ENCODE measurements at places on chromosomes 1 and 21.

DNA sequence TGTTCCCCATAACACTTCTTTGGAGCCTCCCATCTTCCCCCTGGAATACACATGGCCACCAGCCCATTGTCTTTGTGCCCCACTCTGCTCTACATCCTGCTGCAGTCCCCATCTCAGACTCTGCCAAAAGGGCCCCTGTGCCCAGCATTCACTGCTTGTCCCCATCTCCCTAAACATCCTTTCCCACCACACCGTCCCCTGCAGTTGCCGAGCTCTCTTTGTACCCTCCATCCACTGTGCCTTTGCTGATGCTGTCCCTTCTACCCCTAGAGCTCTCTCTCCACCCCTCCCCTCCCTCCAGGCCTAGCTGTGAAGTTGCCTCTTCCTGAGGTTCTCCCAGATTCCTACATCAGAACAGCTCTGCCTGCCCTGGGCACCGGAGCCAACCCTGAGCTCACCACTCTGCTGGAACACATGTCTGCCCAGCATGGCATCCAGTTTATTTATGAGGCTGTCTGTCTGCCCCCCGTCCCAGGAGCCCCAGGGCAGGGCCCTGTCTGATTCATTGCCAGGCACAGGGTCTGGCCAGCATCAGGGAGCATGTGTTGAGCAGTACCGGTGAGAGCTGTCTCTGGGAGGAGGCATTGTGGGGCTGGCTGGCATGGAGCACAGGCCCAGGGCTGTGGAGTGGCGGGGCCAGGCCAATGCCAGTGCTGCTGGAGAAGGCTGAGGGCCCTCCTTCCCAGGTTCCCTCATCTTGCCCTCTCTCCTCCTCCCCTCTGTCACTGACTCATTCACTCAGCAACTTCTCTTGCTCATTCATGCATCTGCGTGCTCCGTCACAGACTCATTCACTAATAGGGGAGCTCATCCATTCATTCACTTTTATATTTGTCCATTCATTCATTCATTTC is 28.8 kb downstream of the EDN2 start:
- DNase-seq: no peak

DNA sequence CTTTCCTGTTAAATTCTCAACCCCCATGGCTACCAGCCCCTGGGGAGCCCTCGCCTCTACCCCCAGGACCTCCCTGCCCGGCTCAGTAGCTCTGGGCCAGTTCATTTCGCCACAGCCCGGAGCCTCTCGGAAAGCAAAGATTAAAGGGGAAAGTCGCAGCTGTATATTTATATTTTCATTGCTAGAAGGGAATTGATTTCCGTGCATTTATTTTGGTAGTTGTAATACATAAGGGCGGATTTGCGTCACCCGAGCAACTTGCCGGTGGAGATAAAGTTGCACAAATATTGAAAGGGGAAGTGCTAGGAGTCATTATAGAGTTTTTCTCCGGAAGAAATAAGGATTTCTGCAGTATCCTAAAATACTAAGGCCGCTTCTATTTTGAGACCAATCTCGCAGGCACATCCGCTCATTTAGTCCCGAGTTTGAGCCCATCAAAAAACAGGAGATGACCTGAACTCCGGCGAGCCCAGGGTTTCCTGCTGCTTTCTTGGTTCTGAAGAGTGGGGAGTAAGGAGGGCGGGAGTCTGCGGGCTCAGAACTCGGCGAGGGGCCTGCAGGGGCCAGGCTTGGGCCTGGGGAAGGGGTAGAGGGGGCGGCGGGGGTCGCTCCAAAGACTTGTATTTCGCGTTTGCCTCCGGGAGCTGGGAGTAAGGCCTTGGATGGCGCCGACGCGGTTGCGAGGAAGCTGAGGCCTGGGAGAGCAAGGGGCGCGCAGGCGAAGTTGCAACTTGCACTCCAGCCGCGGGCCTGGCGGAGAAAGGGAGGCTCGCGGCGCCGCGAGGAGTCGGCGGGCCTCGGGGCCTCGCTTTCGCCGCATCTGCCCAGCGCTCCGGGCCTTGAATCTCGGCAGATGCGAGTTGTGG is 2.5 kb upstream of the HLX start:
- peak; percentile 88 for DNase-seq

- DNase-seq: no peak
Observed at GRCh38 chr1:32487182-32487581, 22.3 kb downstream of the ZBTB8B start.

GRCh38 chr1:98086796-98087441 is 166.1 kb upstream of the DPYD start:
- peak; percentile 62 for DNase-seq

DNA sequence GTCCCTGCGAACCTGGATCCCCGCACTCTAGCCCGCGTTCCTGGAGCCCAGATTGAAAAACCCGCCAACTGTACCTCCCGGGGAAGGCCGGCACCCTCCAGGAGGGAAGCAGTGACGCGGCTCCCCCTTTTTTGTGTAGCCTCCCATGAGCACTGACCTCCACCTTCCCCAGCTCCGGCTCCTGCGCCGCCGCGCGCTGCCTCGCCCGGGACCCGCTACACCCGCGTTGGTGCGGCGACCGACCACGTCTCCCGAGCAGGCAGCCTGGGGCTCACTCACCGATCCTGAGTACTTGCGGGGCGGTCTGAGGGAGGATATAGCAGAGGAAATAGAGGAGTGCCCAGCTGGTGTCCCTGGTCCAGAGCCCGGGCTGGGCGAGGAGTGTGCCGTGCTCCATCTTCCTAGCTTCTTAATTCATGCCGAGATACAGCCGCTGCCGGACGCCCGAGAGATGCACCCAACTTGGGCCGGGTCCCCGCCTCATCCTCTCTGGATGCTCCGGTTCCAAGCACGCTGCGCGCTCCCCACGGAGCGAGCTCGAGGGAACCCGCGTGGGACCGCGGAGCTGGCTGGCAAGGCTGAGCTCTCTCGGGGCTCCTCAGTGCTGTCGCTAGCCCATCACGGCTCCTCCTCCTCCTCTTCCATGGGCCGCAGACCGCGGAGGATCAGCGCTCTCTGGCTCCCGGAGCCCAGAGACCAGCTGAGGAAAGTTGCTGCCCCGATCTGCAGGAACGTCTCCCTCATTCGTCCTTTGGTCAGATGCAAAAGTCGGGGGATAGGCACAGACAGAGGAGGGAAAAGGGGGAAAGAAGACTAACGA is 482 bp downstream of the GRIK1 start:
- DNase-seq: no peak
